ENCODE measurements at places on chromosomes 11 and 22.

DNA sequence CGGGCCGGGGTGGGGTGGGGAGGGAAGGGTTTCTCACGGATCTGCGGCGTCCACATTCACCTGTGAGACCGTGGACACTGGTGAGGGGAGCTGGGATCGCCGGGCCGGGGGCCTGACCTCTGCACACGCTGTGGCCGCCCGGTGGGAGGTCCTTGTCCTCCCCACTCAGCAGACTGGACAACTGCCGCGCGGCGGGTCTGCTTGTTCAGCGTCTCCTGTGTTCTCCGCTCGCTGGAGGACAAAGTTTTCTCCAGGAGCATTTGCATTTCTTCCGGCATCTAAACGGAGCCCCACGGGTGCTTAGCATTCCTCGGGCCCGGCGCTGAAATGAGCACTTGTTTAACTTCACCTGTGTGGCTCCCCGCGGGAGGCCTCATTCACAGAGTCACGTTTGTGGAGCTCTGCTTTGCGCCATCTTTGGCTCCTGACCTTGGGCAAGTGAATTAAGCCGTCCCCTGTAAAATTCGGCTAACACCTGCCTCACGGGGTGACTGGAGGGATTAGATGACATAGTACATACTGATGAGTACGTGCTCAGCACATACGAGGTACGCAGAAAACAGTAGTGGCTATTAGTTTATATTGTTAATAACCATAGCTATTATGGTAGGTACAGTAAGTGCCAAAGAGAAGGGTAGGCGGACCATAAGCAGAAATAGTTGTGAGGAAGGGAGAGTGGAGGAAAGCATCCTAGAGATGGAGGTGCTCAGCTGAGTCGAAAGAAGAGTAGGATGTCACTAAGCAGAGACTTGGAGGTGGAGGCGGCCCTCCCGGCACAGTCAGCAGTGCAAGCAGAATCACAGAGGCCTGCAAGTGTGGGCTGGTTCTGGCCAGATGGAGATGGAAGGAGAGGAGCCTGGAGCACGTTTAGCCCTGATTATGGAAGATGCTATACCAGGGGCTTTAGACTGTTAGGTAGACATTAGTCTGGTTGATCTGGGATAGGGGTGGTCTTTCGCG, 885 bp downstream of the TRMU start:
- DNase-seq: no peak

DNA sequence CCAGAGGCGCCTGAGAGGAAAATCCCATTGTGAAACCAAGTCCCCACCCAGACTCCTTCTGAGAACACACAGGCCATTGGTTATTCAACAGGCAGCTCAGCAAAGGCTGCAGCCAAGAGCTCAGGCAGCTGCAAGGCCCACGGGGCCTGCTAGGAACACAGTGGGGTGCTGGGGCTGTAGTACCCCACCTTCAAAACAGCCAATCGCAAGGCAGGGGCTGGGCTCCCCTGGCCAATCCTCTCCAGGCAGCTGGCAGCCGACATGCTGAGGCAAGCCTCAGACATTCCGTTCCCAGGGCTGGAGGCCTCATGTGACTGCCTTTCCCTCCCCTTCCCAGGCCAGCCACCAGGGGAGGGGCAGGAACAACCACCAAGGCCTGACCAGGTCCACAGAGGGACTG, 6.6 kb downstream of the PRODH start:
- no peak for DNase-seq

- no peak for DNase-seq
These were observed 2.7 kb downstream of the TENM4 start for GRCh38 chr11:79437981-79438630.

- DNase-seq: no peak
These were observed 13.3 kb downstream of the RBFOX2 start for GRCh38 chr22:36015155-36015810.

DNA sequence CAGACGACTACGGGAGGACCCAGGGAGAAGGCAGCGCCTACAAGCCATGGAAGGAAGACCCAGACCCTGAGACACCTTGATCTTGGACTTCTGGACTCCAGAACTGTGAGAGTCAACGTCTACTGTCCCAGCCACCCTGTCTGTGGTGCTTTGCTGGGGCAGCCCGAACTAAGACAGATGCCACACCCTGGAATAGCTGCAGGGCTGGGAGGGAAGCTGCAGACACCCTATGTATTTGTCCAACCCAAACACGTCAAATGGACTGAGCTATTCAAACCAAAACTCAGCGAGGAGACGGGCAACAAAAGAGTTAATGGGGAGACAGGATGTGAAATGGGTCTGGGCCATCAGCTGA, 169.3 kb downstream of the CTTN start:
- DNase-seq: no peak

DNA sequence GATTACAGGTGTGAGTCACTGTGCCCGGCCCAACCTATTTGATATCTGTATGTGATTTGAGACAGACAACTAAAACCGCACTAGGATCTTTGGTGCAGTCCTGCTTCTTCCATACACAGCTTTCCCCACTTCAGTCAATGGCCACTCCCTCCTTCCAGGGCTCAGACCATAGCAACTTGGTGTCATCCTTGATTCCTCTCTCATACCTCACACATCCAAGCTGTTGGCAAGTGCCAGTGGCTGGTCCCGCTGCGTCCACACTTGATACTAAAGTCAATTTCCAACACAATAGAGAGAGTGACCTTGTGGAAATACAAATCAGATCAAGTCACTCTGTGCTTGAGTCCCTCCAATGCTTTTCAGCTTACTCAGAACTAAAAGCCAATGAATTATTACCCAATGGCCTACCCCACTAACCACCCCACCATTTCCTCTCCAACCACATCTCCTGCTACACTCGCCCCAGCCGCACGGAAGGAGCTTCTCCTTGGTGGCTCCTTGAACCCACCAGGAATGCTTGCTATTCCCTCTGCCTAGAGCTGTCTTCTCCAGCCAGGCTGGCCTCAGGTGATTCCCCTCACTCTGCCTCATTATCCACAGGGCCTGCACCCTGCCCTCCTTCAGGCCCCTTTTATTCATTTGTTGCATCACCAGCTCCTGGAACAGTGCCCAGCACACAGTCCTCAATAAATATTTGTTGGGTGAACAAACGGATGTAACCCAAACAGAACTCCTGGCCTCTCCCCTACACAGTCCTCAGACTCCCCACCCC, 12.9 kb downstream of the ABTB2 start:
- no peak for DNase-seq

GRCh38 chr11:39780131-39780530, 1679.3 kb downstream of the LRRC4C start:
- no peak for DNase-seq
